ENCODE measurements at places on chromosomes 6 and 20. TPM values are rescaled to one million over a fixed set of nuclear protein-coding genes. Genes with fewer than 3 reads are reported as not detected.

DNA sequence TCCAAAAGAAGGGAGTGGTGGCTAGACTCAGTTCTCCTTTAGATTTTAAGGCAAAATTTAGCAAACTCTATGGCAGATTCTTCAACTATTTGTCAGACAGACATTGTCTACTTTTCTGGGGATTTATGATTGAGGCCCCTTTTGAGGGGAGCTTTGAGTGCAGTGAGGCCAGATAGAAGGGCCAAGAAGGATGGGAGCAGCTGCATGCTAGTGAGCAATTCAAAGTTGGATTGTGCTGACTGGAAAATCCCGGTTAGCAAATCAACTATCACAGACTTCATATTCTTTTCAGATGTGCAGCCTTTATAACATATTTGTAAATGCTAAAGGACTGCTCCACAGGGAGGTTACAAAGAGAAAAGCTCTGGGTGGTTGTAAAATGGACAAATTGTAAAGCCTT, 35.0 kb upstream of the ESR1 start:
- DNase-seq, result no peak

DNA sequence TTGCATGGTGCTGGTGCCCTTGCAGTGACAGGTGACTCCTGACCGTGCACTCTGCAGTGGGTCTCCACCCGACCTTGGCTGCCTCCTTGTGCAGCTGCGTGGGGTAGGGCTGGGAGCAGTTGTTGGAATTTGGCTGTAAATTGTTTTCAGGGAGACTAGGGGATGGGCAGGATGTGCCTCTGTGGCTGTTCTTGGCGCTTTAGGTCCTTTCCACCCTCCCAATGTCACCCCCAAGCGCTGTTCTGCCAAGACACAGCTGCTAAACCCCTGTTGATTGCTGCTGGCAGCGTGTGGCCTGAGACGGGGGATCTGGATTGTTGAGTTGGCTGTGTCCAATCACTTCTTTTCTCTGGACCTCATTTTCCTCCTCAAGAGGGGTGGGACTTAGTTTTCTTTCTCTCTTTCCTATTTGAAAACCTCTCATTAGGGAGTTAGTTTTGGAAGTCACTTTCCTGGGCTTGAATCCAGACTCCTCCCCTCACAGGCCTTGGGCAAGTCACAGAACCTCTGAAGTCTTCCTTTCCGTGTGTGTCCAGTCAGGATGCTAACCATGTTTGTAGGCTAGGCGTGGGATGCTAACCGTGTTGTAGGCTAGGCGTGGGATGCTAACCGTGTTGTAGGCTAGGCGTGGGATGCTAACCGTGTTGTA, 8.5 kb downstream of the IGF2R start:
- peak; percentile 51 for DNase-seq

GRCh38 chr20:38986663-38987062, 24.5 kb downstream of the DHX35 start:
- DNase-seq, result no peak

The RBPJL gene
- polyA plus RNA-seq, result not detected

The GMEB2 gene
- 7.7 TPM for polyA plus RNA-seq

DNA sequence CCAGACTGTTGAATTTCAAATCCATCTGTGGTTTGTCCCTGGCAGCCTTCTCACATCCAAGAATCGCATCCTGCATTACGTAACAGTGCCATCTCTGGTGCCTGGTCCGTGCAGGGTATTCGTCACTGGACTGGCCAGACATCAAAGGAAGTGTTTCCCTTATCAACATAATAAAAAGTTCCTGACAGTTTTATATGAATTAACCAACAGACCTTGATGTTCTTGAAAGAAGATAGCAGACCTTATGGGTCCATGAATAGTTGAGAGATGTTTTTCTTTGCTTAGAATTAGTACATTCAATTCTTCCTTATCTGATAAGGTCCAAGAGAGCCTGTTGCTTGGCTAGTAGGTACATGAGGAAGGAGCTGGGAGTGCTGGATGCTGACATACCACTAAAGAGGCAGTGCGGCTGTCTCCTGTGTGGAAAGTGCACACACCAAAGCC, 77.6 kb downstream of the PHACTR2 start:
- DNase-seq, result no peak

DNA sequence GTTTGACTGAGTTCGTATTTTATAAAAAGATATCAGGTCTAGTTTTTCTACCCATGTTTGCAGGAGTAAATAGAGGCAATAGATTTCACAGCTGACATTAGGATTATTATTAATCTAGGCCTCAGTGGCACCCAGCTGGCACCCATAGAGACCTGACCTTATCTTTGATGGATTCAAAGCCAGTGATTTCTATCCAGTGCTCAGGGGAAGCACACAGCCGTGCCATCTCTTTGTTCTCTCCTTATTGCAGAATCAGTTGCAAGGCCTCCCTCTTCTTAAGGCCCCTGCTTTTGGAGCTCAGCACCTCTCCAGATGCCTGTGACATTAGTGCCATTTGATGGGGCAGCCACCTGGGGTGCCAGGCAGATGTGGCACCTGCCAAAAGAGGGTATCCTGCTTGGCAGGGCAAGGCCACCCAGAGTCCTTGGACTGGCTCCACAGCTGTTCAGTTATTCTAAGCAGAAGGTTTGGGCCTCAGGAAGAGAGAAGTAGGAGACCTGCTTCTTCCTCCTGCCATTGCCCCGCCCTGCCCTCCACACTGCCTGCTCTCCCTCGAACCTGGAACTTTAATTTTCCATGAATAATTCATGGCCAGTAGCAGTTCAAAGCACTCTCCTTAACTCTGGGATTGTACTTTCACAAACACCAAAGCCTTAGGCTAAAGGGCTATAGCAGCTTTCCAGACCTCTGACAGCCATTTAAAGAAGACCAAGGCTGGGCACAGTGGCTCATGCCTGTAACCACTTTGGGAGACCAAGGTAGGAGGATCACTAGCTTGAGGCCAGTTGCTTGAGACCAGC, 206.3 kb downstream of the ZDHHC14 start:
- no peak for DNase-seq

DNA sequence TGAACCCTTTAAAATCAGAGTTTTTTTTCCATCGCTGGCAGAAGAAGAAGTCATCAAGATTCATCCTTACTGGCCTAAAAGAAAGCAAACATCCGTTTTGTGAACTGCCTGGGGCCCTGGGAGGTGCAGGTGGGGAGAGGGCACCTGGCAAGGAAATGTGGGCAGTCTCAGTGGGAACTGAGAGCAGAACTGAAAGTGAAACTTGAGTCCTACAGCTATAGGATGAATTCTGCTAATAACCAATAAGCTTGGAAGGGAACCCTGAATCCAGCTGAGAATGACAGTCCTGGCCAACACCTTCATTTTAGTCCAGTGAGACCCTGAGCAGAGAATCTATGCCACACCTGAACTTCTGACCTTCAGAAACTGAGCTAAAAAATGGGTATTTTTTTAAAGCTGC, 130.1 kb upstream of the ASCC3 start:
- DNase-seq, result no peak

DNA sequence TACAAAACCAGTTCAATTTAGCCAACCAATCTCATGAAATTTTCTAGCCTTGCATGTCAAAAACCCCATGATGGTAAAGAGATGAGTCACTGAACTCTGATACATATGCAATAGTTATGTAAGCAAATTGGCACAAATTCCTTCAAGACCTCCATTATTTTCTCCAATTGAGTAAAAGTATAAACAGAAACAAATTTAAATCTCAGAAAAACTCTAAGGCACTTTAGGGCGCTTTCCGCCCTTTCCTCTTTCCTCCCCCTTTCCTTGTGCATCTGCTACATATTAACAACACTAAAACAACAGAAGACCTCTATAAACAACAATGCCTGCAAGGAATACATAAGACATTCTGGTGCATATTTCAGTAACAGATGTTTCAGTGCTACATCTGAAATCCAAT, 48.5 kb downstream of the KIF13A start:
- DNase-seq, result peak; percentile 69

- peak; percentile 78 for DNase-seq
Observed at GRCh38 chr6:13194852-13195251, 133.5 kb downstream of the TBC1D7 start.

Measured in GM23248 (cell line).